Activated naive CD8-positive, alpha-beta T cell treated with anti-CD3 and anti-CD28 coated beads for 36 hours (primary cell): ENCODE measurements at places on chromosomes 2 and 18.
A peak's percentile ranks its signal among the peaks of the same experiment; 100 is the strongest.

- DNase-seq, result no peak
These were observed 15.1 kb downstream of the ZCCHC2 start for GRCh38 chr18:62537946-62538345.

GRCh38 chr2:205868773-205869333 is 186.6 kb downstream of the NRP2 start:
- DNase-seq, result peak; percentile 33

- DNase-seq, result no peak
These were observed 456.6 kb downstream of the THSD7B start for GRCh38 chr2:137221797-137222492.

GRCh38 chr2:12665334-12665733 is 51.4 kb upstream of the TRIB2 start:
- DNase-seq, result no peak

- DNase-seq, result no peak
These were observed 126.4 kb upstream of the EPAS1 start for GRCh38 chr2:46170611-46171350.

DNA sequence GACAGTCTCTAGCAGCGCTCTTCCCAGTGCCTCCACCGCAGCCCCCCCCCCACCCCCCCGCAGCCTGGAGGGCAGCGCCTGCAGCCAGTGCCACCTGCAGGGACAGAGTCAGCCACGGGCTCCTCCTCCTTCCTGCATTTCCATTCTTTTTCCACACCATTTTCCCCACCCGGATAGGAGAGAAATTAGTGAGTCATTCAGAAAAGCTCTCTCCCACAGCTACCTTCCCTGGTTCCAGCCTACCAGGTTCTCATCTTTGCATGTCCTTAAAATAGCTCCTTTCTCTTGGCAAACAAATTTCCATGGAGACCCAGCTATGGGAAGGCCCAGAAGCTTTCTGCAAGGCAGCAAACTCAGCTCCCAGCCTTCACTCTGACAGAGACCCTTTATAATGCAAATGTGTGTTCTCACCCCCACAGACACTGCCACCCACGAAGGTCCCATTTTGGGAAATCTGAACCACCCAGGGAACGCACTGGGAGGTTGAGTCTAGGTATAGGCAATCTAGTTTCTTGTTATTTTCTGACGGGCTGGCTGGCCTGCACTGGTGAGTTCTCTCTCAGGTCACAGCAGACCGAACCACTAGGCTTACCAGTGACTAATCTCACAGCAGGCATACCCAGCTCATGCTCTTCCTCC is 41.8 kb upstream of the ATG16L1 start:
- DNase-seq, result no peak

DNA sequence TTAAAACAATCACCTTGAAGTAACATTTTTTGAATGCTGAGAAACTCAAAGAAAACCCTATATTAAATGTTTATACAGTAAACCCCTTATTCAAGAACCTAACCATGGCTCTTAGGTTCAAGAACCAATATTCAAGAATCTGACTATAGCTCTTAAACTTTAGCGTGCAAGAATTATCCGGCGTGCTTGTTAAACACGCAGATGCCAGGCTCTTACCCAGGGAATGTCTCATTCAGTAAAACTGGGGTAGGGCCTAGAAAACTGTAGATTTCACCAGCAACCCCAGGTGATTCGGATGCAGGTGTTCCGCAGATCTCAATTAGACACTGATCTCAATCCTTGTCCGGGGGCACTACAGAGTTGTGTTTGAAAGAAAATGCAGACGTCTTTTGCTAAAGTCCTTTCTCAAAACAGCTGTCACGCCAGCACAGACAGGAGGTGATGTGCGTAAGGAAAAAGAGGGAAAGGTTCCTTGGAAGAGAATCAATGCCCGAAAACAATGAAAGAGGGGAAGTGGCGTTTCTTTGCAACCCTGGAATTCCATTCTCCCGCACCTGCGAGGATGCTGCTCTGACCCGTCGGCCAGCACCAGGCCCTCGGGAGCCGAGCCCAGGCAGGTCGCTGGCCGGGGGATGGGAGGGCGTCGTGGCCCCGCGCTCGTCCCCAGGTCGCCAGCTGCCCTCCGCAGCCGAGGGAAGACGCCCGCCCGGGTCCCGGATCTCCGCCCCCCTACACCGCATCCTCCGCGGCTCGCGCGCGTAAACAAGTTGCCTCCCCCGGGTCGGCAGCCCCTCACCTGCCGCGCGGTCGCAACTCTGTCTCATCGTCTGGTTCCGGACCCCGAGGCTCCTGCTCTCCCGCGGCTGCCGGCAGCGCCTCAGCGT is 851 bp downstream of the EIF2AK3 start:
- peak; percentile 61 for DNase-seq

DNA sequence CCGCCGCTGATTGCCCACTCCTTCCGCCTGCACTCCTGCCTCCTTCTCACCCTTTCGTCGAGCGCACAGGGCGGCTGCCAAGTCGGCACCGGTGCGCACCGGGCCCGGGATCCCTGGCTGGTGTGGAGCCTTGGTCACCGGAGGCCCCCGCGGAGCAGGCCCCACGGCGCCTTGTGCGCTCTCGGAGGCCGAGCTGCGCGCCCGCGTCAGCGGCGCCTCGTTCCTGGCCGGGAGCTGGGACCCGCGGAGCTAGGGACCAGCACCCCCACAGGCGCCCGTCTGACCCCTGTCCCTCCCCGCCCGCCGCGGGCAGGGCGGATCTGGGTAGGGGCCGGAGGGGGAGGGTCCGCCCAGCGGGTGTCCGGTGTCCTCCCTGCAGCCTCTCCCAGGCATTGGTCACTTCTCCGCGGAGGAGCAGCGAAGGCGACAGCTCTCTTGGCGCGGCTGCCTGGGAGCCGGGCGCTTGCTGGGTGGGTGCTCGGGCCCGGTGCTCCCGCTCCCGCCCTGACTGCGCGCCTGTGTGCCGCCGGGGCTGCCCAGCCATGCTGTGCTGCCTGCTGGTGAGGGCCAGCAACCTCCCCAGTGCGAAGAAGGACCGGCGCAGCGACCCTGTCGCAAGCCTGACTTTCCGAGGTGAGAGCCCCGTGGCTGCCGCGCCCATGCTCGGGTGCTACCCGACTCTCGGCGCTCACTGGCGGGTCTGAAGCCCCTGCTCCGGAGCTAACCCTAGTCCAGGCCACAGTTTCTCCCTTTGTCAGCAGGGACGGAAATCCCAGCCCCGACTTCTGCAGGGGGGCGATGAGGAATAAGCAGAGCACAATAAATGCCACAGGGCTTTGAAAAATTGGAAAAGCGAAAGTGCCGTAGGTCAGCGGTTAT is 13.2 kb downstream of the DYSF start:
- peak; percentile 11 for DNase-seq

DNA sequence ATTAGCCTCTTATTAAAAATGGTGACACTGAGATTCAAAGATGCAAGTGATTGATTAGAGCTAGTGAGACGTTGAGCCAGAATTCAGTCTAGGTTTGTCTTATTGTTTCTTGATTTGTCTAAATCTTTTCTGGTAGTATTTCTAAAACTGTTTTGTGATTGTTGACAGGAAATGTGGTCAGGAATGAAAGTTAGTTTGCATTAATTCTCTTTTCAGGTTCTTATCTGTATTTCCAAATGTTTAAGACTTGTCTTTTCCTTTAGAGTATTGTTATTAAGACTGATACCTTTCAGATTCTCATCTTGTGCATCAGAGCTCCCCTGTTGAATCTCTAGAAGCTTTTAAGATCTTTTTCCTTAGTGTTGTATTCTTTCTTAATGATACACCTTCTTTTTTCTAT is 89.3 kb downstream of the MBD5 start:
- DNase-seq, result no peak

DNA sequence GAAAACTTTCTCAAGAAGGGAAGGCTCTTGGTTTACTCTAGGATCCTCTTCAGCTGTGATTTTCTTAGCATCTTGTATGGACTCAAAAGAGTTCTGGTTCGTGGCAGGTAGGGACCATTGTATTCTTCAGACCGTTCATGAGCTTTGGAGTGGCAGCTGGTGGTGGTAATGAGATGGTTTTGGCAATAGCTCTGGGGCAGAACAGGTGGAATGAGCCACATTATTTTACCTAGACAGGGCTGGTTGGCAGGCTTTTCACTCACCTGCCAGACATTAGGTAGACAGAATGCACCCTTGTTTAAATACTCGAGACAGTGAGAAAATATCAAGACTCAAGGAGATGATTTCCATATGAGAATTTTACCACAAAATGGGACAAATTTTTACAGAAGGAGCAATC is 26.2 kb upstream of the MGAT5 start:
- no peak for DNase-seq

DNA sequence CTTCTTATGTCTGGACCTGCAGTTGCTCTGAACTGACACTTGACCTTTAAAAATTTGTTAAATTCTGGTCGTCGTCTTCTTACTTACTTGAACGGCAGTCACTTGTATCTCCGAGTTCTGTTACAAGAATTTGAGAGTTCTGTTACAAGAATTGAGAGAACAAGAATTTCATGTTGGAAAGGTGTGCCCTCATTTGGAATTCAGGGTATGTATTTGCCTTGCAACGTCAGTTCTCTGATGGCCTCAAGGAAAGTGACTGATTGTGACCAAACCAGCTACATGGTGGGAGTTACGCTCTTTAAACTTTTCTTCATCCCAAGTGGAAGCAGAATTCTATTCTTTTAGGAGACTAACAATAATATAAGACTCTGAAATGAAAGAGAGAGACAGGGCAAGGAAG is 320.0 kb upstream of the TRIB2 start:
- DNase-seq, result no peak

GRCh38 chr2:236731767-236732580 is 162.3 kb downstream of the ACKR3 start:
- DNase-seq, result no peak

DNA sequence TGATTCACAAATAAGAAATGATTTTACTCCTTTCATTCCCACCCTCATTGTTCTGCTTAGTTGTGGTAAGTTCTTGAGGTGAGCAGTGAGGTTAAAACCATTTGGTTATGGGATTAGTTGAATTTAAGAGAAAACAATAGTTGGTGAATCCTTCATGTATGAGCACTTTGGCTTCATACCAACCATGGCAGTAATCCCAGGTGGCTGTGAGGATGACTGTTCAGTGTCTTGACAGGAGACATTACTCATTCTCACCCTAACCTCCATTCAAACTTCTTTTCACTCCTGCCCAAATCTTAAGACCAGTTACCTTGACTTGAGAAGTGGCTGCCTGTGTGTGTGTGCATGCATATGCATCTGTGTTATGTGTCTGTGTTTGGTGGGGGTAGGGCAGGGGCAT is 143.1 kb downstream of the SETBP1 start:
- no peak for DNase-seq

- DNase-seq, result no peak
These were observed 16.6 kb downstream of the LDAH start for GRCh38 chr2:20806286-20806685.

- DNase-seq, result no peak
These were observed 43.9 kb downstream of the FOSL2 start for GRCh38 chr2:28436525-28437051.

GRCh38 chr2:233247744-233248143 is 3.7 kb upstream of the ATG16L1 start:
- DNase-seq, result peak; percentile 73

DNA sequence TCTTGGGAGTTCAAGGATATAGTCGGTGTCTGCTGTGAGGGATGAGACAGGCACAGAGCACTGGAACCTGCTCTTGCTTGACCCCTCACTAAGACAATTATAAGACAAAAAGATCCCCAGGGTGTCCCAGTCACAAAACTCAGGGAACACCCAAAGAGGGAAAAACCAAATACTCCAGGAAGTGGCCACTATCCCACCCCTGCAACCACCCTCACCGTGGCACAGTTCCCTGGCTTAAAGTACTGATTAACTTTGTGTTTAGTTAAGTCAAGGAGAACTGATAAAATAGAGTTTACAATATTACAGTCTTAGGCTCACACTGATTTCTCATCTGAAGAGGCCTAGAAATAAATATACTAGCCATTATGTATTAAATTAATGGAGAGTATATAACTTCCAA is 13.5 kb downstream of the IL36B start:
- DNase-seq, result no peak

GRCh38 chr2:113114224-113114945 is 13.0 kb upstream of the IL1RN start:
- no peak for DNase-seq

DNA sequence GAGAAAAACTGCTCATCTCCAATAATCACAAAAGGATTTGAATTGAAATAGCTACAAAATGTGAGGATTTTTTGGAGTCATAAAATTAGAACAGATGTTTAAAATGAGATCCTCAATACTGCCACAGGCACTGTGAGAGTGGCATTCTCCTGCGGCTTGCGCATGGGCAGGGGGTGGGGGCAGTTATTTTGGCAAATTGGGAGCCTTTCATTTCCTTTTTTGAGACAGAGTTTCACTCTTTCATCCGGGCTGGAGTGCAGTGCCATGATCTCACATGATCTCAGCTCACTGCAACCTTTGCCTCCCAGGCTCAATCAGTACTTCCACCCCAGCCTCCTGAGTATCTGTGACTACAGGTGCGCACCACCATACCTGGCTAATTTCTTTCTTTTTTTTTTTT is 42.4 kb downstream of the POMC start:
- no peak for DNase-seq

DNA sequence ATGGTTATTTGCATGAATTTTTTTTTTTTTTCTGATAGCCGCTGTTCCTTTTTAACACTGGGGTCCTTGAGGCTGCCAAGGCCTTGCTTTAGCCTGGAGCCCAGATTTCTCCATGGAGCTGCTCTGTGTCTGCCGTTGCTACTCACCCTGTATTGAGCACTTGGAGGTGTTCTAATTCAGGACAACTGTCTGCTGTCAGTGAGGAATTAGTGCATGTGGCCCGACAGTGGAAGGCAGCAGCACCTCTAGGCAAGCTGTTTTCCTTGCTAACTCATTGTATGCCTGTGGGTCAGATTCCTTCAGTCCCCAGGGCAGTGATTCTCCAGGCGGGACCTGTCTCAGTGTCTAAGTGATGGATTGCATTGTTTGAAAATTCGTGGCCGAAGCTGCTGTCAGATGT is 147.7 kb upstream of the DPP10 start:
- DNase-seq, result no peak

DNA sequence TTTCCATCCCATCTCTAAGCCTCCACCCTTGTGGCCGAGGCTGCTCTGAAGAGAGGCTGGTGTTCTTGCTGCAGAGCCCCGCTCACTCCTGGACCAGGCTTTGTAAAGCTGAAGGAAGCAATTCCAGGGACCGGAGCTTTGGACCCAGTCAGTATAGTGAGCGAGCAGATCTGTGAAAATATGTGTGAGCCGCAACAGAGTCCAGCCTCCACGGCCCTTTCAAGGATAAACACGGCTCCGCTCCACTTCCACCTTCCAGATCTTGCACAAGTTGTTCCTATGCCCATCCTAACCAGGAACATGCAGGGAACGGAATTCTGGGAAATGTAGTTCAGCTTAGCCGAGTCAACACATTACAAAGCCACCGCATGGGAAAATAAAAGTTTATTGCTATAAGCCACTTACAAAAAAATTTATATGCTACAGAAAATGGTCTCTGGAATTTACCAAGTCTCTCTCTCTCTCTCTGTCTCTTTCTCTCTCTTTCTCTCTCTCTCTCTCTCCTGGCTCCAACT is 151.7 kb upstream of the ZNF521 start:
- no peak for DNase-seq

GRCh38 chr18:25974630-25975077 is 115.8 kb downstream of the SS18 start:
- DNase-seq, result no peak

DNA sequence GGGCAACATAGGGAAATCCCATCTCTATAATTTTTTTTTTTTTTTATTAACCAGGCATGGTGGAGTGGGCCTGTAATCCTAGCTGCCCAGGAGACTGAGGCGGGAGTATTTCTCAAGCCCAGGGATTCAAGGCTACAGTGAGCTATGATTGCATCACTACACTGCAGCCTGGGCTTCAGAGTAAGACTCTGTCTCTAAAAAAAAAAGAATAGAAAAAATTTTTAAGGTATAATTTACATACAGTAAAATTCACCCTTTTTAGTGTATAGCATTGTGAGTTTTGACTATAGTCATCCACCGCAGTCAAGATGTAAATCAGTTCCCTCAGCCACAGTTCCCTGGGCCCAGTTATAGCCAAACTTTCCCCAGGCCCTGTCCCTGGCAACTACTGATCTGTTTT is 57.1 kb upstream of the MSH6 start:
- DNase-seq, result no peak
